Esophagus squamous epithelium (tissue), 5 donors: ENCODE measurements at places on chromosomes 5 and 9.

DNA sequence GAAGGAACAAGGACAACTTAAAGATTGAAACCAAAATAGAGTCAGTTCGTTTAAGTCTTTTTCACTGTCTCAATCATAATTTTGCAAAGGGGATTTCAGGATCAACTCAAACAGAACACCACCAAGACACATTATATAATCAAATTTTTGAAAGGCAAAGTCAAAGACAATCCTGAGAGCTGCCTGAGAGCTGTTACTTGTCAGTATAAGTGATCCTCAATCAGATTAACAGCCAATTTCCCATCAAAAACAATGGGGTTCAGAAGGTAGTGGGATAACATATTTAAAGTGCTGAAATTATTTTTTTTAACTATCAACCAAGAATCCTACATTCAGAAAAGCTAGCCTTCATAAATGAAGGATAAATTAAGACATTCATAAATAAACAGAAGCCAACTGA is 19.3 kb upstream of the ABO start:
- no peak for DNase-seq

- DNase-seq, result no peak
Measured at GRCh38 chr5:139105621-139106071, 92.5 kb downstream of the SIL1 start.

DNA sequence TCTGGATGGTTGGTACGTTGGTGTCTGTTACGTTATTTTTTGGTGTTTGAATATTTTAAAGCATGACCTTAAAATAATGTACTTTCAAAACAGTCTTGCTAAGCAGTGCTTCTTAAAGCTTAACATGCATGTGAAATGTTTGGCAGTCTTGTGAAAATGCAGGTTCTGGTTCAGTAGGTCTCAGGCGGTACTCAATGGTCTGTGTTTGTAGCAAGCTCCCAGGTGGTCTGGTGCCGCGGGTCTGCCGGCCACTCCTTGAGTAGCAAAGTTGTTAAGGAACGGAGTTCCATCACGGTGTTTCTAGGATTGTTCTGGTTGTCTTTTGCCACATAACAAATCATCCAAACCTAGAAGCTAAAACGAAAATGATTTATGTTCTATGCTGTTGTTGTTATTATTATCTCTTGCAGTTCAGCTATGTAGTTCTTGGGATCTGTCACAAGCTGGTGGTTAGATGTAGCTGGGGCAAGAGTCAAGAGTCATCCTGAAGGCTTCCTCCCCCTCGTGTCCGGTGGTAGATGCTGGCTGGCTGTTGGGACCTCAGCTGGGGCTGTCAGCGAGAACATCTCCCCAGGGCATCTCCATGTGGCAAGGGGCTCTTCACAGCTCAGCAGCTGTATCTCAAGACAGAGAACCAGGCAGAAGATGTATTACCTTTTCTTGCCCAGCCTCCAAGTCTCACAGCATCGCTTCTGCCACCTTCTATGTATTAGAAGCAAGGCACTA is 186.8 kb downstream of the PALM2AKAP2 start:
- no peak for DNase-seq

- no peak for DNase-seq
Measured at GRCh38 chr5:68240202-68240601, 24.6 kb downstream of the PIK3R1 start.

GRCh38 chr9:137241490-137242268 is 592 bp downstream of the TUBB4B start:
- no peak for DNase-seq

DNA sequence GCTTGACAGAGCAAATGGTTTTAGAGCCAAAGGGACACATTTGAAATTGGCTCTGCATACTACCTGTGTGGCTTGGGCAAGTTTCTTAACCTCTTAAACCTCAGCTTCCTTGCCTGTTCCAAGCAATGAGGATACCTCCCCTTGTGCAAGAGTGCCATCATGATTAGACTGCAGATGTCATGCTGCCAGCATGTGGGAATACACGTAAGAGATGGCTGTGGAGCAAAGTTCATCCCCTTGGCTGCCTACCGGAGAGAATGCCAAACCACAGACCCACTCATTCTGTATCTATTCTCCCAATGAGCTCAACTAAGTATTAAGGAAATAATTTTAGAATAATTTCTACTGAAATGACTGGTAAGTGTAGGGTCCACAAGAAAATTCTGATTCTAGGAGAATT is 101.3 kb downstream of the WDR41 start:
- no peak for DNase-seq

GRCh38 chr5:6496207-6496584 is 47.5 kb downstream of the UBE2QL1 start:
- no peak for DNase-seq

GRCh38 chr5:176929654-176930053 is 30.5 kb upstream of the HK3 start:
- DNase-seq, result no peak

DNA sequence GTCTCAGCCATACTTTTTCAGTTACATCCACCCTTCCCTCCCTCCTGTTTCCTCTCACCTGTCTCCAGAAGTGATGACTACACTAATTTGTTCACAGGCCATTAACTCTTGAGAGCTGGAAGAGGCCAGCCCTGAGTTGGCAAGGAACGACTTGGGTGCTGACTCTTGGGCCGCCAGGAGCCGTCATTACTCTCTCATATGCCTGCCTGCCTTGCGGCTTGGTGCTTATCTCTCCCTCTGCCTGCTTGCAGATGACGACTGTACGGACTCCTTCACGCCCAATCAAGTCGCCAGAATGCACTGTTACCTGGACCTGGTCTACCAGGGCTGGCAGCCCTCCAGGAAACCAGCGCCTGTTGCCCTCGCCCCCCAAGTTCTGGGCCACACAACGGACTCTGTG is 66.1 kb downstream of the PAPPA start:
- no peak for DNase-seq
